ENCODE measurements at places on chromosomes 2 and 18.

DNA sequence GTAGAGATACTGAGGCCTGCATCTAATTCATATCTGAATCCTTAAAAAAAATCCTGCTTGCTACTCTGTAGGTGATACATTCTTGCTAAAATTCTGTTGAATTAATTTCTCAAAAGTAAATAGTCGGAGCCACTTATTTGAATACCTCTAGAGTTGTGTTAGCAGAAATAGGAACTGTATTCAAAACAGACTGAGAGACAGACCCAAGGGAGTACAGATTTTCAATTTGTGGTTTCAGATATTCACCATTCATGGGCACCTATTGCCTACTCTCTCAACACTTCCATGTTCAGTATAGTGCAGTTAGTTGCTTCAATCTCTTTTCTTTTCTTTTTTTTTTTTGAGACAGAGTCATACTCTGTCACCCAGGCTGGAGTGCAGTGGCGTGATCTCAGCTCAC, 46.6 kb upstream of the CTLA4 start:
- DNase-seq = no peak

GRCh38 chr2:159089543-159089942, 121.1 kb downstream of the TANC1 start:
- no peak for DNase-seq

GRCh38 chr2:217360111-217360510, 500.2 kb upstream of the TNP1 start:
- DNase-seq = no peak

DNA sequence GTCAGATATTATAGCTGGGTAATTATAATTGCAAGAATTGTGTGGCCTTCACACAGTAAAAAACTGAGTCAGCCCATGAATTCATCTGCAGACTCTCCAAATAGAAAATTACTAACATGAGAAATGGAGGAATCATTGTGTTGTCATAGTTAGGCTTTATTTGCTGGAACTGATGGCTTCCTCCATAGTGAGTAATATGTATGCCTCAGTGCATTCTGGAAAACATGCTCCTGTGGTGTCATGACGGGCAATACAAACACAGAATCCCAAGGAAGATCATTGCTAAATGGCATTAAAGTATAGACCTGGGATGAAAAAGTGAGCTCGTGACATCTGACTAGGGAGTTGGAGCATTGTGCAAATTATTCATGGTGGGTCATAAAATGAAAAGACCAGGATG, 23.6 kb upstream of the NMS start:
- DNase-seq = no peak

DNA sequence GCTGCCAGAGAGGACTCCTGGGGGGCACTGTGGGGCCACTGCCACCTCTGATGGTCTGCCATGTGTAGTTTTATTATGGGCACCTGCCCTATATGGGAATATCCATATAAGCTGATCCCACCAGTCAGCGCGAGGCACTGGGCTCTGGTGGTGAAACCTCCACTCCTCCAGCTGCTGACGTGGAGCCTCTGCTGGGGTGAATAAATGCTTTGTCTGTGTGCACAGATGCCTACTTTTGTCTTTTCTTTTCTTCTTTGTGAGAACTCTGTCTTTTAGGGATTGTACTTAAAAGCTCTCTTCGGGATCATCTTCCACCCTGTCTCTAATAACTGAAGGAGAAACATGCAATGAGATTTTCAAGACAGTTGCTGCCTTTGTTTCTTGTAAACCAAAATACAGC, 68.9 kb upstream of the NCK2 start:
- DNase-seq = no peak

GRCh38 chr2:17540813-17541530, 476 bp downstream of the VSNL1 start:
- DNase-seq = no peak

DNA sequence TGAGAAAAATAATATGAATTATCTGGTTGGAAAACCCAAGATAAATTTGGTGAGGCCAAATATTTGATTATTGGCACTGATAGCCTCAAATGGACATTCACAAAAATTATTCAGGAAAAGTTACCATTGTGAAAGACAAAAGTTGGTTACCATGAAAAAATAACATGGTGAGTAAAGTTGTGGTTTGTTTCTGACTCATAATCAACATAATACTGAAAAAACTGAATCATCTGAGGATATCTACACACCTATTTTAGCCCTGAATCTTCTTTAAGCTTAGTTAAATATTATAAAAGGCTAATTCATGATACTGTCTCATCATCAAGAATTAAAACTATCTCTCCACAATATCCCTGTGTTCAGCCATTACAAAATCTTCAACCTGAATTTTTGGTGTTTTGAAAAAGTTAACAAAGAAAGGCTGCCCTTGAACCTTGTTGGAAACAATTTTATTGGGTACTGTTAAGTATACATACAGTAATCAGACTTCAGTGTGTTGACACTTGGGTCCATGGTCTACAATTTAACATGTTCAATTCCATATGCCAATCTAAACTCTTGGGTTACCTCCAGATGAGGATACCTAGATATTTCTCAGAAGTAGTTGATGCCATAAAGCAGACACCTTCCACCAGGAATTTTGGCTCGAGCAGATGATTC, 607.5 kb upstream of the SLC39A10 start:
- no peak for DNase-seq

- no peak for DNase-seq
Observed at GRCh38 chr2:85653996-85654395, 14.0 kb downstream of the SFTPB start.

- no peak for DNase-seq
Observed at GRCh38 chr2:69007603-69008002, 5.4 kb upstream of the ANTXR1 start.

GRCh38 chr18:33702625-33703024, 124.6 kb downstream of the ASXL3 start:
- no peak for DNase-seq

DNA sequence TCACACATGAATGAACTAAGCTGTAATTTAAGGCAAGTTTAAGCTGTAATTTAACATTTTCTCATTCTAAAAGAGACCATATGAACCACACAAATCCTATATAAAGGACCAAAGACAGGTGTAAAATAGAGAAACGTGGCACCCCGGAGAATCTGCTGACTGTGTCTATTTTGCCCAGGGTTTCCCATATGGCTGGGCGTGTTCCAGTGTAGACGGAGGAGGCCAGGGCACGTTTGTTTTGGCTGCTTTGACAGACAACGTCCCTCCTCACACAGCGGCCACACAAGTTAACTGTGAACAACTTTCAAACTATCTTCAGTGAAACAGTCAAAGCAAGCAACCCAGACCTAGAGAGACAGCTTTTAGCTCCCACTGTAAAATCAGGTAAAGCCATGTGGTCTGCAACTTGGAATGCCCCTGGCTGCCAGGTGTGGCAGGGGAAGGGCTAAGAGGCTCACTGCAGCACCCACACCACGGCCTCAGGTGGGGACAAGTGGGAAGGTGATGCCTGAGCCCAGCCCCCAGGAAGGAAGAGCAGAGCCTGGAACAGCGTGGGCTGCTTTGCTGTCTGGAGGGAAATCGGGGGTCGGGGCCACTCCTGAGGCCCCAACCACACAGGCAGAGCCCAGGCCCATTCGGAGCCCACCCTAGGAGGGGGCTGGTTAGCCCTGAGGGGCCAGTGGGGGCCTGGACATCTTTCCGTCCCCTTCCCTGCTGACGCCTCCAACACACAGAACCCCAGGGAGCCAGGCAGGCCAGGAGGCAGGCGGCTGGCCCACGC, 40.7 kb downstream of the SLC66A2 start:
- DNase-seq = no peak

DNA sequence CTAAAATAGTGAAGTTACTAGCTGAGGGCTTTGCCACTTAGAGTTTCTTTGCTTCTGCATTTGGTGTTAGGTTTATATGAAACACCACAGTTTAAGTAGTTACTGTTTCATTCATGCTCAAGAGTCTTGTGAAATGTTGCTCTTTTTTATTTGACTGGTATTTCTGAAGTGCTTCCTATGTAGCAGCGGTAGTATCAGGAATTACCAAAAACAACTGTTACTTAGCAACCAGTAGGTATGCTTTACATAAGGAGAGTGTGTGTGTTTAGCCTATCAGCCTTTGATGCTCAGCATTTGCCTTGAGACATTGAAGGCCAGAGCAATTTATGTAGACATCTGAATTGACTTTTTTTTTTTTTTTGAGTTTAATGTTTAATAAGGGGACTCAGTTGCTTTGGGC, 3.6 kb downstream of the DIS3L2 start:
- DNase-seq = no peak

GRCh38 chr2:37896319-37896718, 28.8 kb upstream of the RMDN2 start:
- DNase-seq = no peak

GRCh38 chr18:1895456-1896185, 675.7 kb downstream of the METTL4 start:
- no peak for DNase-seq

GRCh38 chr2:61978522-61978921, 73.0 kb downstream of the COMMD1 start:
- DNase-seq = no peak

DNA sequence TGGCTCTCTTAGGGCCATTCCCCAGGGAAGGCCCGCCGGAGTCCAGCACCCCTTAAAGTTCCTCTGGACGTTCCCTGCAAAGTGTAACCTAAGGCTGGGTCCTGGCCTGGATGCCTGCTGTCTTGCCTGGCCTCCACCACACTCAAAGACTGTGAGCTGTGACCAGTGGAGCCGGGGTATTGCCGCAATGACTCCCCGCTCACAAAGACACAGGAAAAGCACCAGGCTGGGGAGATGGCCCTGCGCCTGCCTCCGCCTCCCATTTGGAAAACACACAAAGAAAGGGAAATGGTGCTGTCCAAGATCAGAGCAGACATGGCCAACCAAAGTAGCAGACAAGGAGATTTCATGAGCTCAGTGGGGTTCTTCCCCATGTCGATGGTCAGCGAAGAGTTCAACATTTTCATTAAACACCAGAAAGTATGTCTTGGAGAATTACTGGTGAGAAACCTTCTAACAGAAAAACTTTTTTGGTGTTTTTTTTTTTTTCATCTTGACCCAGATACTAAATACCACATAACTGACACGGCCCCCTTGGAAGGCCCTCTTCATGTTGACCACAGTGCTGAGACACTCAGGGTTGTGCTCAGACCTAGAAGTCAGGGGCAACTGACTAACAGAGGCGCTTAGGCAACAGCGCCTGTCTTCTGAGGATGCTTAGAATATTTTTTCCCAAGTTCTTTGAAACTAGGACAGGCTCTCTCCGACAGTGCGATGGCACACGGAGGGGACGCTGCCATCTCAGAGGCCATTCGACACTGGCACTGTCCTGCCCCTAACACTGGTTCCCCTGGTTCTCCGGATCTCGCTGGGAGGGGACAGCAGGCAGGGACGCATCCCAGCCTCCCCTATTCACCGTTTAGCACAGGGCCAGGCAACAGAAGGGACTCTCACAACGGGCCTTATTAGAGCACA, 226.4 kb upstream of the ID2 start:
- DNase-seq = peak; percentile 28

GRCh38 chr2:188369365-188369764, 77.7 kb downstream of the GULP1 start:
- peak; percentile 2 for DNase-seq

DNA sequence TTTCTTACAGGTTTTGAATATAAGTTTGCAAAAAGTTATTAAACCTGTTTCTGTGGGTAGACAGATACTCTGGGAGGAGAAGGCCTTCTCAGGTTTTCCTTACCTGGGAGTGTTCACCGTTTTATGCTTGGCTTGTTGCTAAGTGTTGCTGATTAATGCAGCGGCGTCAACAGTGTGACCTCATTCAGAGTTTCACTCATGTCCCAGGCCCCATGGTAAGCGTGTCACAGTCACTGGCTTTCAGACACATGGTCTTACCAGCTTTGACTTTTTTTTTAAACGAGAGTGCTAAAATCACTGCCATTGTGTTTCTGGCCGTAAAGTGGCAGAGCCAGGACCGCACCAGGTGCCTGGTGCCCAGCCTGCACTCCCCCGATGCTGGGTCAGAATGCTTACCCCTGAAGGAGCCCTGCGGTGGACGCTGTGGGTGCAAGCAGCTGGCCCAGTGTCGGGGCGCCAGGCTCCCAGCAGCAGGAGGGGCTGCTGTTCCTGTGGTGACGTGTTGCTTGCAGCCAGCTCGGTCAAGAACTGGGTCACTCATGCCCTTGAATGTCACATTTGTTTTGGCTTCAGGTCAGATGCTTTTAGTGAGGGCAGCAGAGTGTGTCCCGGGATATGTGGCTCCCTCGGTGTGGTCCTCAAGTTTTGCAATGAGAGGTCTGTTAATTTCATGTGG, 3.5 kb downstream of the CAPN10 start:
- no peak for DNase-seq

GRCh38 chr2:131035112-131035825, 58.0 kb downstream of the FAM168B start:
- DNase-seq = no peak

DNA sequence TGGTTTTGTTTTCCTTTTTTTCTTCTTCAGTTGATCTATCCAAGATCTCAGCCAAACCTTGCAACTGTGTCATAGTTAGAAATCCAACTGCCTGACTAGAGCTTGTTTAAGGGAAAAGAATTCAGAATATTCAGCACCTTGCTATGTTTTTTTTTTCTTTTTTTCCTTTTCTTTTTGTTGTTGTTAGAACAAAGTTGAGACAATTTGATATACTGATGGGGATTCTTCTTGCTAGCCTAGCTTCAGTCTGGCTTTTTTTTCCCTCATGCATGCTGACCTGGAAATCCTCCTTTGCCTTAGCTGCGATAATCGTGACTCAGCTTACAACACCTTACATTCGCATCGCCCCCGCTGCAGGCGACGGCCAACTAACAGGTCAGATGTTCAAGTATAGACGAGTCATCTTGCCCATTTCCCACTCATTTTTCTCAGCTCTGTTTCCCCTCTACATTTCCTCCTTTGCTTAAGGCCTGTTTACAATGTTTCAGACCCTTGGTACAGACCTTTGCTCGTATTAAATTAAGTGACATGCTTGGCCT, 487.2 kb upstream of the RAB12 start:
- DNase-seq = no peak

GRCh38 chr18:35619464-35619863, 37.9 kb downstream of the GALNT1 start:
- no peak for DNase-seq

DNA sequence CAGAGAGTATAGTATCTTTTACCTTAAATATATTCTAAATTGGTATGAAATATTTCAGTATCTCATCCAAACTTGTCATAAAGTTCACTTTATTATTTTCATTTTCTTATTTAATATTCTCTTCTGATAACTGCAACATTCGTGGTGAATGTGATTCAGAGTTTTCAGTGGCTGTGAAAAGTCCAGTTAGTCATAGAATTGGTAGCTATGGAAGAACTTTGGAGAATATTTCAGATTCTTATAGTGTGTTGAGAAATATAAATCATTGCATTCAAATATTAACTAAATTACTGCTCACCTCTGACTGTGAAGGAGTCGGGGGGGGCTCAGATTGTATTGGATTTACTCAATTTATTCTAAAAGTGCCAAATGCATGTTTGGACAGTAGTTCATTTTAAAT, 178.6 kb upstream of the VWC2L start:
- no peak for DNase-seq

GRCh38 chr2:26884486-26884885, 36.6 kb downstream of the DPYSL5 start:
- no peak for DNase-seq

DNA sequence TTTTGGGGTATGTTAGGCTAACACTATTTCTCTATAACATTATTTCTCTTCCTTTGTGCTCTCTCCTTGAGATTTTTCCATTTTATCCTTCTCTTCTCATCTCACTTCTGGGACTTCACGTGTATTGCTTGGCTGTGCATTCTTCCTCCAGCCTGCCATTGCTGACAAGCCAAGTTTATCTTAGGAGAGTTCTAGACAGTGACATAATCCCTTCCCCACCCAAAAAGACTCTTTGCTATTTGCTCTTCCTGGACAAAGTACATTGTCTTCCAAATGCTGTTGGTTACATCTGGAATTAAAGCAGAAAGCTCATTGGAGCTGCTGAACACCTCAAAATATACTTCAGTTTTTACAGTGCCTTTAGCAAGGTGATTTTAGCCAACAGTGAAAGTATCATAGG, 8.9 kb downstream of the TSPYL6 start:
- DNase-seq = no peak
